ENCODE measurements at places on chromosomes 3 and 15.
A peak's percentile ranks its signal among the peaks of the same experiment; 100 is the strongest.

DNA sequence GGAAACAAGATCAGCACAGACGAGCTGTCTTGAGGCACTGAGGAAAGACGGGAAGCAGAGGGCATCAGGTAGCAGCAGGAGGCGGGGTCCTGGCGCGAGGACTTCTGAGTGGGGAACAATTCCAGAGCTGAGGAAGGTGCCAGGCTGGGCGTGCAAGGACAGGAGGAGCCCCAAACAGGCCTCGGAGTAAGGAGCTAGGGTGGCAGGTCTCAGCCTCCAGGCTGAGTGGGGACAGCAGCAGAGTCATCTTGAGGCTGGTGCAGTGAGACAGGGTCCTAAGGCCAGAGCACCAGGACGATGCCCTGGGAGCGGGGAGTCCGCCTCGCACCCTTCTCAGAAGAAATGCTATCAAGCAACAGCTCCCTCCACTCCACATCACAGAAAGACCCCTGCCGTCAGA lies 78.4 kb downstream of the PCSK6 start:
- DNase-seq: no peak

GRCh38 chr3:183518491-183519251 lies 36.8 kb downstream of the KLHL6 start:
- no peak for DNase-seq

GRCh38 chr3:114739627-114740026 lies 407.5 kb downstream of the ZBTB20 start:
- no peak for DNase-seq

DNA sequence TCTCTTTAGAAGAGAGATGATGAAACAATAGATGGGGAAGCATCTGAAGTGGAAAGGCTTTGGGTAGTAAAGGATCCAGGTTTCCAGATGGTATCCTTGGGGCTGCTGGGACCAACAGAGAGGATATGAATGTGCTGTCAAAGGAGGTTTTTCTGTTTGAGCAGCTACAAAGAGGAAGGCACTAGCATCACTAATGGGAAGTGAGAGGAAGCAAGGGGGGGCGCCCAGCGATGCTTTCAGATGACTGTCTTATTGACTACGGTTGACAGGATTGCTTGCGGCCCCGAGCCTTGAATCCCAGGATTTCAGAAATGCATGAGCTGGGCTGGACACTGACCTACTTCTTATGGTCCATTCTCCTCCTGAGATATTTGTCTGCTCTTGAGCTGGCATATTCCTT lies 103.8 kb upstream of the GALNT15 start:
- no peak for DNase-seq

- DNase-seq: no peak
Observed at GRCh38 chr15:57635300-57635909, 43.7 kb downstream of the MYZAP start.

- DNase-seq: no peak
Observed at GRCh38 chr15:94131875-94132274, 99.5 kb upstream of the MCTP2 start.

- DNase-seq: no peak
Observed at GRCh38 chr3:187016639-187017345, 86.5 kb downstream of the ST6GAL1 start.

- no peak for DNase-seq
Observed at GRCh38 chr3:36373084-36373483, 7.2 kb upstream of the STAC start.

- DNase-seq: no peak
Observed at GRCh38 chr15:35566991-35567390, 21.0 kb upstream of the DPH6 start.

- DNase-seq: no peak
Observed at GRCh38 chr3:100317912-100318311, 16.6 kb upstream of the NIT2 start.

DNA sequence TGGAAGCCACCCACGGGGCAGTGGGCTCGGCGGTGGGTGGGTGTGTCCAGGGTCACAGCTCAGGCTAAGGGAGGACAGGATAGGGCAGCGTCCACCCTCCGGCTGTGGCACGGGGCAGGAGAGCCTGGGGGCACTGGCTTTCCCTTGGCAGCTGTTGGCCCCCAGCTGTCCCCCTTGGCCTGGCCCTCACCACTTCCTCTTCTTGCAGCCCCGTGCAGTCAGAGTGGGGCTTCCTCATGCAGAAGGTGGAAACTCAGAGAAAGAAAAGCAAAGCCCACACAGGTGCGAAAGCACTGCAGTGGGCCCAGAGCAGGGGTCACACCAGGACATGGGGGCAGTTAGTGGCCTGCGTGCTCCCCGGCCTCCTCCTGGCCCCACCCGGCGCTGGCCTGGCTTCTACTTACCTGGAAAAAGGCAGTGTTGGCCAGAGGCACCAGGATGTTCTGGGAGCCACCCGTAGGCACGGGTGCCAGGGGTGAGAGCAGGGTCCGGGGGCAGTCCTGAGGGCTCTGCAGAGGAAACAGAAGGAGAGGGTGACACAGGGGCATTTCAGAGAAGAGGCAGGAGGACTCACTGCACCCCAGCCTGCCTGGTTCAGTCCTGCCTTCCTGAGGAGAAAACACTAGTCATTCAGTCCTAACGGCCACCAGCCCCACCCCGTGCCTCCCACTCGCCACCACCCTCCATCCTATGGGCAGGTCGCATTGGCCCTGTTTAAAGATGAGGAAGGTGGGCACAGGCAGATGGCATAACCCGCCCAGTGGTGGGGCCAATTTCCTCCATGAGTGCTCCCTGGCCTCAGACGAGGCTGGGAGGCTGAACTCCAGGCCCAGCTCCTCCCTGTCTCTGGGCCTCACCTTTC lies 28.3 kb downstream of the PLXND1 start:
- DNase-seq: peak; percentile 88

DNA sequence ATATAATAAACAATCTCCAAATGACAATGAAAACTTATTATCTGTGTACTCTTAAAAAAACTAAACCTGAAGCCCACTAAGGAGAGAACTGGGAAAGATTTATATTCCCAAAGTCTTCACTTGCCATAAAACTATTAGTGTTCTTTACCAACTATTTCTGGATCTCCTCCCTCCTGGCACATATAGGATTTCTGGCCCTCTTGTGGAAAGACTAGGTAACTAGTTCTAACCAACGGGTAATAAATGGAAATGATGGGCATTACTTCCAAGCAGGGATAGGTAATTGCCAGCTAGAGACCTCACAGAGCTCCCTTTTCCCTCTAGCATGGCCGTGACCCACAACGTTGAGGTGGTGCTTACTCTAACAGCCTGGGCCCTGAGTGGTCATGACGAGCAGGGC lies 110.1 kb downstream of the DNAH12 start:
- no peak for DNase-seq

DNA sequence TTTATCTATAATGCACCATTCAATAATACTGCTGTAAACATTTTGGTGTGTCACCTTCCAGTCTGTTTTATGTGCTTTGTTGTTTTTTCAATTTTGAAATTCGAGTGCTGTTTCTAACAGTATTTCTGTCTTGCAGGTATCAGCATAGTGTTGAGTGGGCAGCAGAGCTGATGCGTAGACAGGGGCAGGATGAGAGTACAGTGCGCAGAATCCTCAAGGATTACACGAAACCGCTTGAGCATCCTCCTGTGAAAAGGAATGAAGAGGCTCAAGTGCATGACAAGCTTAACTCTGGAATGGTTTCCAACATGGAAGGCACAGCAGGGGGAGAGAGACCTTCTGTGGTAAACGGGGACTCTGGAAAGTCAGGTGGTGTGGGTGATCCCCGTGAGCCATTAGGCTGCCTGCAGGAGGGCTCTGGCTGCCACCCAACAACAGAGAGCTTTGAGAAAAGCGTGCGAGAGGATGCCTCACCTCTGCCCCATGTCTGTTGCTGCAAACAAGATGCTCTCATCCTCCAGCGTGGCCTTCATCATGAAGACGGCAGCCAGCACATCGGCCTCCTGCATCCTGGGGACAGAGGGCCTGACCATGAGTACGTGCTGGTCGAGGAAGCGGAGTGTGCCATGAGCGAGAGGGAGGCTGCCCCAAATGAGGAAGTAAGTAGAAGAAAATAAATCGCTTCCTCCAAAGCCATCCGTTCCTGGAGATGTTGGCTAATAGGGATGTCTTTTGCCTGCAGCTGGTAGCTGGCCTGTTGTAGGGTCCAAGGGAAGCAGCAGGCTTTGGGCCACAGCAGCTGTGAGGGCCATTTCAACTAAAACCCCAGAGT lies 19.1 kb downstream of the TSEN2 start:
- DNase-seq: no peak

DNA sequence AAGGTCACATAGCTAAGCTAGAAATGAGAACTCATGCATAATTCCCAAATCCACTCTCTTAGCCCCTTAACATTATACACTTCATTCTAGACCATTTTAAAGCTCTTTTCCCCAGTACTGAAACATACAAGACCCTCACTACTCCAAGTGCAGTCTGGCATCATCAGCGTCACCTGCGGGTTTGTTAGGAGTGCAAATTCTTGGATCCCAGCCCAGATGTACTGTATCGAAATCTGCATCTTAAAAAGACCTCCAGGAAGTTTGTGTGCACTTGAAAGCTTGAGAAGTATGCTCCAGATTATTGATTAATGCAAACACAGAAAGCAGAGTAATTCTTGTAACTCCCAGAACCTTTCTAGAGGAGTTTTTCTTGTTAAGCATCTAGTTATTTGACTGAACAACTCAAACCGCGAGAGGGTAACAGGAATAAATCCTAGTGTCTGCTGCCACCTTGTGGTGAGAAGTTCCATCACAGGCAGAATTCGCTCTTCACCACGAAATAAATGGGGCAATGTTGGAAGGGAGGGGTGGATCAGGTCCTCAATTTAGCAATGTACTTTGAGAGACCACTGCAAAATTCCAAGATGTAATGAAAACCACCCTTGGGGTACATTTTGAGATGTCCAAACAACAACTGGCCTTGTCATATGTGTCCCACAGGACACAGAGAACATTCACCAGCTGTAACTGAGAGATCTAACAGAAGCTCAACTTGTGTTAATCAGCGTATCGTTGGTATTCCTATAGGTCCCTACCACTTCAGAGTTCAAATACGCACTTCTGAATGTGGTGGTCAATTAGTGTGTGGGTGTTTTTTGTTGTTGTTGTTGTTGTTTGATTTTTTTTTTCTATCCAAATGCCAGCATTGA lies 583 bp upstream of the C3orf49 start:
- DNase-seq: peak; percentile 44

DNA sequence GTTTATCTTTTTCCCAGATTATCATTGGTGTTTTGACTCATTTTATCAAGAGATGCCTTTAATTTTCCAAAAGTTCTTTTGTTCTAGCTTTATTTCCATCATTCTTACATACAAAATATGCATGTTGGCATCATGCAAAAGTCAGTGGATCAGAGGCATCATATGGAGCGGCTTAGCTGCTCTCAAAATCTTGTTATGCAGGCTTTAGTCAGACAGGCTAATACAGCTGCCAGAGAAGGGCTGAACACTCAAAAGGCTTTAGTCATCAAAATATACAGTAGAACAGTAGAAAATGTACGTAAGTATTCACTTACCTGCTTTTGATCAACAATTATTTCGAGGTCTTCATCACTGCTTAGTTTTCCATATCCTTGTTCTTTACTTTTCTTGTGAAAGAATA lies 65.5 kb downstream of the PEX5L start:
- no peak for DNase-seq

- no peak for DNase-seq
Observed at GRCh38 chr3:31274326-31275024, 258.2 kb upstream of the STT3B start.

- no peak for DNase-seq
Observed at GRCh38 chr3:21543380-21544075, 207.5 kb downstream of the ZNF385D start.

GRCh38 chr3:197454014-197454413 lies 101.8 kb downstream of the BDH1 start:
- DNase-seq: no peak

DNA sequence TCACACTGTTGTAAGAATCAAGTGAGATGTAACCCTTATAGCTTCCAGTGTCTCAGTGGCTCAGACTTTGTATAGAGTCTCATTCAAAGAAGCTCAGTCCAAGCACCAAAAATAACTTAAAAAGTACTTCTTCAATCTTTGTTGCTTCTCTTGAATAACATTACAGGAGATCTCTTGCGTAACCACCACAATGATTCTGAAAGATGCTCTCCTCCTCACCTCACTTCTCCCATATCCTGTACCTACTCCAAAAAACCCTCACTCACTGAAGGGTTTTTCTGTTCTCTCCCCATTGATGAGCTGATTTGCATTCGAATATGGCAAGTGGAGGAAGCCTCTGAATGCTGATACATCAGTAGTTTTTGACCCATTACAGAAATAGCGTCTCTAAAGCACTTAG lies 39.4 kb upstream of the MRPS22 start:
- no peak for DNase-seq

- DNase-seq: peak; percentile 80
Observed at GRCh38 chr15:63891079-63891767, 57.5 kb upstream of the HERC1 start.

GRCh38 chr3:15268033-15268631 lies 62.1 kb downstream of the CAPN7 start:
- peak; percentile 87 for DNase-seq

- no peak for DNase-seq
Observed at GRCh38 chr15:43529141-43529540, 11.7 kb downstream of the MAP1A start.

GRCh38 chr3:172519740-172520139 lies 3.5 kb downstream of the TNFSF10 start:
- no peak for DNase-seq

DNA sequence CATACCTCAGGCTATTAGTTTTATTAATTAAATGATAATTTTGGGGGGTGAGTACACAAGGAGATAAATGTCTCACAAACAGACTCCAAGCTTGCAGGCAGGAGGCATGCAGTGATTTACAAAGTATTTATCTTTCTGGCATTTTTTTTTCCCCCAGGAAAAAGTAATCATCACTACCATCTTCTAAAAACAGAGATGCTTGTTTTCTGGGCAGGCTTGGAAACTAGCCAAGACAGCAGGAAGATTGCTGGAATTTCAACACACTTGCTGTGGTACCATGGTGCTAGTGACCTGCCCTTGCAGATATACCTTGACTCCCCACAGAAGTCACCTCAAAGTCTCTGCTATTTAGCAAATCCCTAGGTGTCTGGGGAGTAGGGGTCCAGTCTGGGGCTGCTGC lies 732.8 kb upstream of the CFAP20DC start:
- no peak for DNase-seq

GRCh38 chr3:134313847-134314587 lies 60.2 kb downstream of the AMOTL2 start:
- no peak for DNase-seq

DNA sequence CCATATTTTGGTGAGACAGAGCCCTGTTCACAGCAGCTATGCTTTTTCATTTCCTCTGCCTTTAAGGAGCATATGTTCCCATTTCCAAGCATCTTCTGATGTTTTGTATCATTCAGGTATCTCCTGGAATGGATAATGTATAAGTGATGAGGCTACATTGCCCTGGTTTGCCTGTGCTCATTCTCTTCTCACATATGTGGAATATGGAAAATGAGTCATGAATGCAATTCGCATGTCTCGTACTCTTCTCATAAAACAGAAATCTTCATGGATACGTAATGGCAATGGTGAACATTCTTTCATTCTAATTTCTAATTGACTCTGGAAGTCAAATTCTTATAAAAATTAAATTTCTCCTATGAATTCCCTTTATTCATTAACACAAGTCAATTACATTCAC lies 143.1 kb downstream of the CDIN1 start:
- DNase-seq: no peak

- DNase-seq: no peak
Observed at GRCh38 chr15:62799919-62800318, 242.6 kb upstream of the TPM1 start.

- no peak for DNase-seq
Observed at GRCh38 chr3:131193641-131194238, 167.1 kb downstream of the NEK11 start.

- DNase-seq: no peak
Observed at GRCh38 chr3:131470377-131470776, 32.4 kb downstream of the MRPL3 start.

Data from Peyer's patch (tissue), 4 donors.